ENCODE measurements at places on chromosomes 4 and X.
A peak's percentile ranks its signal among the peaks of the same experiment; 100 is the strongest.

- no peak for DNase-seq
These were observed 30.3 kb downstream of the INPP4B start for GRCh38 chr4:142815834-142816233.

- no peak for DNase-seq
These were observed 5.6 kb downstream of the PF4 start for GRCh38 chr4:73976217-73976616.

GRCh38 chr4:106238820-106239420, 77.1 kb downstream of the TBCK start:
- no peak for DNase-seq

DNA sequence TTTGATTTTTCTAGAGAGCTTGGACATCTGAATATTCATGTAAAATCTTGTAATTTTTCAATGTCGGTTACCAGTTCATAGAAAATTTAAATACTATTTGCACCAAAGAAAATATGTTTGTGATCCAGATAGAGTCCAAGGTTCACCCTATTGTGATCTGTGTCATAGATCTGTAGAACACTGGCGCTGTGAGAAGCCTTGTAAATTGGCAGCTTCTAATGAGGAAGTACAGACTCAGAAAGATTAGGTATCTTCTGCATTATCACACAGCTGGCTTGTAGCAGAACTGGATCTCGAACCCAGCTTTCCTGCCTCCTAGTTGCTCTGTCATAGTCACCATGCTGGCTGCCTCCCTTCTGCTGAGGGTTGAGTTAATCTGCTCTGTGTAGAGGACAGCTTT, 106.5 kb upstream of the PAK3 start:
- DNase-seq = no peak

GRCh38 chr4:10026485-10026884, 5.2 kb upstream of the SLC2A9 start:
- DNase-seq = no peak

DNA sequence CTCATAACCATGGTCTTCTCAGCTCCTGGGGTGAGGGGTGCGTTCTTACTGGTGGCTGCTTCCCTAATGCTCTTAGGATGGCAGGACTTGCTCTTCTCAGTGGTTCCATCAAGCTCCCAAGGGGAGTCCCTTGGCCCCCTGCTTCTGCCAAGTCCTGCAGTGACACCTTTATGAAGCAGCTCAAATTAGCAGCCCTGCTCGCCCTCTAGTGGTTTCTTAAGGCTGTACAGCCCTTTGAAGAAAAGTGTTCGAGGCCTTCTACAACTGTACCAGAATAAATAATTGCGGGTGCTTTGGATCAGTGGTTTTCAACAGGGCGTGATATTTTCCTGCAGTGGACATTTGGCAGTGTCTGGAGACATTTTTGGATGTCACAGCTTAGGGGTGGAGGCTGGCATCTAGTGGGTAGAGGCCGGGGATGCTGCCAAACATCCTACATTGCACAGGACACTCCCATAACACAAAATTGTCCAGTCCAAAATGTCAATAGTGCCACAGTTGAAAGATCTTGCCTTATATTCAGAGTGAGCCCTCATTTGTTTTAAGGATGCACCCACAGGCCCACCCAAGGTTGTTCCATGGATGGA, 204.7 kb upstream of the S100G start:
- DNase-seq = peak; percentile 16

DNA sequence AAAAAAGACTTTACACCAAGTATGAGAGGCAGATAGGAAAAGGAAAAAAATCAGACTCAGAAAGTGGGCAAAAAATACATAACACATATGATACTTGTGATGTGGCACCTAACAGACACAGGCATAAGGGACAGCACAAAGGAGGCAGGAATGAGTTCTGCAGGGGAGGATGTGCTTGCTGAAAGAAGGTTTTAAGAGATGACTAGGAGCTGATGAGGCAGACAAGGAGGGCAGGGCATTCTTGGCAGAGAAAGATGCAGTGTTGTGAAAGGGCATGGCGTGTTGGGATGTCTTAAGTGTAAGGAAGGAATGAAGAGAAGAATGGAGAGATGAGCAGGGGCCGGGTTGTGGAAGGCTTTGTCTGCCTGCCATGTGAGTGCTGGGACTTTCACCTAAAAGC, 49.7 kb upstream of the TMEM154 start:
- DNase-seq = no peak

- DNase-seq = no peak
These were observed 38.6 kb upstream of the MSMO1 start for GRCh38 chr4:165288639-165289422.

Data from NCI-H2081 (cell line).